Cerebellar cortex (tissue), 1 donor: ENCODE measurements at places on chromosomes 4 and X.

- DNase-seq = no peak
These were observed 689.6 kb downstream of the CCSER1 start for GRCh38 chr4:90816754-90817153.

- no peak for DNase-seq
These were observed 279.9 kb downstream of the INPP4B start for GRCh38 chr4:142566243-142566642.

DNA sequence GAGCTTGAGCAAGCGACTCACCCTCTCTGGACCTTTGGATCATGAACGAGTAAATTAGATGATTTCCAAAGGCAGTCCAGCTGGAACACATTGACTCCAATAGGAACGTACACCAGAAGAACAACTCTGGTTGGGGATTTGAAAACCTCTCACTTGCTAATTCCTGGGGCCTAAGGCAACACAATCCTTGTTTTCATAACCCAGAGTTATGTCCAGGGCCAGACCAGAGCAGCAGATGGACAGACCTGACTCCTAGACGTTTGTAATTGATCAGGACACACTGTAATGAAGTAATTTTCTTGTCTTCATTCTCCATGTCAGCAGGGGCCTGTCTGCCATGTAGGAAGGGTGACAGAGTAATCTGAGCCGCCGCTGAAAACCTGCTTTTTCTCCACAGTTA, 283.9 kb downstream of the IDS start:
- no peak for DNase-seq

- no peak for DNase-seq
These were observed 139.9 kb upstream of the USP9X start for GRCh38 chrX:40945361-40945713.

- no peak for DNase-seq
These were observed 882 bp upstream of the CXCR3 start for GRCh38 chrX:71619193-71619592.

GRCh38 chr4:5422195-5422594, 286.2 kb downstream of the EVC2 start:
- no peak for DNase-seq

GRCh38 chrX:4129626-4130025, 416.2 kb upstream of the PRKX start:
- no peak for DNase-seq

DNA sequence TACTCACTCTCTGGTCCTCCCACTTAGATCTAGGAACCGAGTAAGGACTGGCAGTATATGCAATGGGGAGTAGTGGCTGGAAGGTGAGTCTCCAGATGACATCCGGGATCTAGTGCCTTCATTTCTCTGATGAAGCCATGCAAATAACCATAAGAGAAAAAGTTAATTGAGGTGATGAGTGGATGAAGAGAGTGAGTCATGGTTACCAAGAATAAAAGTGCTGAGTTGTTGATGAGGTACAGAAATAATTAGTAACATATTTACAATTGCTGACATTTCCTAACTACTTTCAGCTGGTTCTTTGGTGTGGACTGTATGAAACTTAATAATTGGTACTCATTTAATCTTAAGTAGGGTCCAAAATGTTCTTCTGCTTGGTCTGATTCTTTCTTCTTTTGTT, 146.7 kb upstream of the PITX2 start:
- no peak for DNase-seq

- peak; percentile 61 for DNase-seq
These were observed 2.2 kb upstream of the CTBP1 start for GRCh38 chr4:1250921-1251772.

DNA sequence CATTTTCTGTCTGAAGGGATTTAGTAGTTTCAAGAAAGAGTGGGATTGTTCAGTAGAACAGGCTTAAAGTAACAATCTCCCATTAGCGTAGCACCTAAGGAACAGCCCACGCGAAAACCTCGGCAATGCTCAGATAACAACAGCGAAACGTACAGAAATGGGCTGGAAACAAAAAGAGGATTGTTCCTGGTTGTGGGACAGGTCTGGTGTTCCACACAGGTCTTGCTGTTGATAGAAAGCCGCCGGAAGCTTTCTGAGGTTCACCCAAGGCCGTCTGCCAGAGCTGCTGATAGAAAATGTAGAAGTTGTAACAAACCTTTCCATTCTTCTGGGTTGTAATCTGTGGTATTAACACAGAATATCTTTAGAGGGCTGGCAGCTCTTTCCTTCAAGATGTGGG, 69.4 kb upstream of the CLCN4 start:
- no peak for DNase-seq

DNA sequence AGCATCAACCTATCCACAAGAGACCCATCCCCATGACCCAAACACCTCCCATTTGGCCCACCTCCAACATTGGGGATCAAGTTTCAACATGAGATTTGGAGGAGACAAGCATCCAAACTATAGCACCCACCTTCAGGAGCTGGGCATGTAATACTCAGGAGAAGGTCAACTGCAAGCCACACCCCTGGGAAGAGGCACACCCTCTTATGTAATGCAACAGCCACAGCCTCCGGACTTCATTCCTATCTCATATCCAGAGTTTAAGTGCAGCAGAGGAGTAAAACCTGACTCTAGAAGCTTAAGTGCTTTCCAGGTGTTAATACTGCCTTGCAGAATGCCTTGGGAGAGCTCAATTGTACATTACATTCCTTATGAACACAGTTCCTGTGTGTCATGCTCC, 197.4 kb downstream of the PTTG2 start:
- DNase-seq = no peak

DNA sequence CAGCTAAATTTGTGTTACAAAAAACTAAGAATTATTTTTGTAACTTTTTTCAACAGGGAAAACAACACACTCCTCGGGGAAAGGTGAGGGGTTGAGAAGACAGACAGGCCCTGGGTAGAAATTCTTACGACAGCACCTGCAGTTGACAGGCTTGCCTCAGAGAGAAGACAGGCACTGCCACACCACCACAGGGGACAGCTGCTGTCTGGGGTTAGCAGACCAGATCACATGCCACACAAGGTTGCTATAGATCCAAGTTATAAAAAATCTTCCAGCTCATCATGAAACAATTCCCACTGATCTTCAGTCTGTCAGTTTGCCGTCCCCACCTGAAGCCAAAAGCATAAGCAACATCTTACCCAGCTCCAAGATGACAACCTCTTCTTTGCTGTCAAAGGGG, 143.2 kb upstream of the ZCCHC13 start:
- DNase-seq = no peak

GRCh38 chrX:132821974-132822633, 136.3 kb downstream of the HS6ST2 start:
- no peak for DNase-seq

DNA sequence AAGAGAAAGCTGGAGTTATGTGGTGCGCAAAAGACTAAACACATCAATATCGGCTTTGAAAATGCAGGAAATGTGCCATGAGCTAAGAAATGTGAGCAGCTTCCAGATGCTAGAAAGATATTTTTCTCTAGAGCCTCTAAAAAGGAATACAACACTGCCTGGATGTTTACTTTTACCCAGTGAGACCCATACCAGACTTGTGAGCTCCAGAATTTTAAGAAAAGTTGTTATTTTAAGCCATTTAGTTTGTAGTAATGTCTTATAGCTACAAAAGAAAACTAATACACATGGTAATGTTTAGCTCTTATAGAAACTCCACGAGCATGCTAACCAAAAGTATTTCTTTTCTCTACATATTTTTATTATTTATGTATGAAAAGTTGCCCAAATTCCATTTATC, 1389.4 kb downstream of the C4orf33 start:
- DNase-seq = no peak

DNA sequence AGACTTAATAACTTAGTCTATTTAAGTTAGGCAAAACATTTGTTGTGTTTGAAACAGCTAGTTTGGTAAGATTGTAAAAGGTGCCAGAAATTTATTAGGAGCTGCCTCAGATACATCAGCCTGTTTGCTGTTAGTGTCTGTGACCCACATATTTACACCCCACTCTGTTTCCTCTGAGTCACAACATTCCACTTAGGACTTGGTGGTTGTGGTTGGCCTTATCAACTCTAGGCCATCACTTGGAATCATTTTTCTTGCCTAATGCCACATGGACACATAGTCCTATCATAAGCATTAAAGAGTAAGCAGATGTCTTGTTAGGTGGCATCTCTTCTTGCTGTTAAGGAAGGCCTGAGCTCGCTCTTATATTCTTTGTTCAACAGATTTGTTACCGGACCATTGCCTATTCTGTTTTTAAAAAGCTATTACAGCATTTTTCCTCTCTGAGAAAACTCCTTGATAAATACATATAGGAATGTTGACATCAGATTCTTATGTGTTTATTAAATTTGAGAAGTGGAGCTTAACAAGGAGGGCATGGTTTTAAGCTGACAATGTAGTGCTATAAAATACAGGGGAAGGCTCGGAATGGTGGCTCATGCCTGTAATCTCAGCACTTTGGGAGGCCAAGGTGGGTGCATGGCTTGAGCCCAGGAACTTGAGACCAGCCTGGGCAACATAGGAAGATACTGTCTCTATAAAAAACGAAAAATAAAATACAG, 51.2 kb upstream of the PGRMC2 start:
- no peak for DNase-seq

GRCh38 chr4:150176547-150176946, 98.3 kb downstream of the DCLK2 start:
- DNase-seq = no peak

- DNase-seq = no peak
These were observed 38.7 kb downstream of the DCHS2 start for GRCh38 chr4:154452798-154453346.

DNA sequence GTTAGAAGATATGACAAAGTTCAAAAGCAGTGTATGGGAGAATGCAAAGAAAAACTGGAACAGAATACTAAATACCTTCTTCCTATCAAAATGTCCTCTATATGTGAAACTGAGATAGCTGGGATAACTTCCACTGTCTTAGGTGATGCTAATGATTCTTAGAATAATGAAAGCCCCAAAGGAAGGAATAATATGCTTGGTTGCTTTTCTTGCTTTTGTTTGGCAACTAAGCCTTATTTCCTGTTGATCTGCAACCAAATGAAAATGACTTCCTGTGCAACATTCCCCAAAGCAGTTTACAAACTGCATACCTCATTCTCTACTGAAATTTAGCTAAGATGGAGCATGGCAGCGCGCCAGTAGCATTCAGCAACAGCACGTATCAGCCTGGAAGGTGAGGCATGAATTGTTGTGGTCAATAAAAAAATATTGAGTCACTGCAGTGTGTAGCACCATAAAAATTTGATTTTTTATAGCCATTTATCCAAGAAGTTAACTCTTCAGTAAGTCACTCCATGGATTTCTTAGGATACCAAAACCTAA, 18.7 kb downstream of the NDNF start:
- no peak for DNase-seq

DNA sequence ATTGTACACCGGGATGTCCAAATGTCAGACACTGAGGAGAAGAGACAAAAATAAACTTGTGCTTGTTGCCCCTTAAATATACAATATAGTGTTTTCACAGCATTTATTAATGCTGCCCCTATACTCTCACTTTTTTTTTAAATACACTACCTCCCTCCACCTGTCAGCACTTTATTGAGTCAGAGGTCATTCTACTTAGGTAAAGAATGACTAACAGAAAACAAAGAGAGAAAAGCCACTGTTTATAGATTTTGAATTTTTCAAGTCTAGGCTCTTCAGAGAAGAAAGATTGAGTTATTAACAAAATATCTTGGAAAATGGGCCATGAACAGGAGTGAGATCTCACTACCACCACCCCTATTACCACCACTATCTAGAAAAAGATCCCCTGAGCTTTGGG, 58.1 kb downstream of the NIPAL1 start:
- no peak for DNase-seq

DNA sequence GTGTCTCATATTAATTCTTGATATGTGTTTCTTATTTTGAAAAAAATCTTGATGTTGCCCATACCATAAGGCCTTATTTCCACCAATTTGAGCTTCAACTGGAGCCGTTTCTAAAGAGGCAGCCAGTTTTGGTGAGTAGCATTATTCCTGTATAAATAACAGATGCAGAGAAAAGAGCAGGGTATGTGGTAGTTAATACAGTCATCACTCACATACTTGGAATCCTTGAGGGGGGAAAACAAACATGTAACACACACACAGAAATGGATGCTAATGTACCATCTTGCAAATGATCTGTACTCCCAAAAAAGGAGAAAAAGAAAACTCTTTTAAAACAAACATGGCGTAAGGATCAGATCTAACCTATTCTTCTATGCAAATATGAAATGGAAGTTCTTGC, 389.7 kb downstream of the GPM6A start:
- no peak for DNase-seq

DNA sequence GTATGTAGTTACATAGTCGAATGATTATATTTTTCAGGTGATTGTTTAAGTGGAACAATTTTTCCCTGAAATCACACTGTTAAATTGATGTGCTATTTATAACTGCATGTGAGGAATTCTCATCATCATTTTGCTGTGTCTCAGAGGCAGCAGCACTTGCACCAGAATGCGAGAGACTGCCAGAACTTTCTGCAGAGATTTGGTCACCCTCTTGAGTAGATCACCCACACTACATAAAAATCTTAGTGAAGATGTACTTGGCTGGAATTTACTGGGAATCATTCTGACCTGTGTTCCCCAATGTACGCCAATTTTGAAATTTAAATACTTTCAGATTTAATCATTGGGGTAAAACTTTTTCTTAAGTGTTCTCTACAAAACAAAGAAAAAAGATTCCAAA, 5.4 kb downstream of the UGT2B4 start:
- DNase-seq = no peak

- no peak for DNase-seq
These were observed 229.2 kb upstream of the AFF2 start for GRCh38 chrX:148271263-148271662.

DNA sequence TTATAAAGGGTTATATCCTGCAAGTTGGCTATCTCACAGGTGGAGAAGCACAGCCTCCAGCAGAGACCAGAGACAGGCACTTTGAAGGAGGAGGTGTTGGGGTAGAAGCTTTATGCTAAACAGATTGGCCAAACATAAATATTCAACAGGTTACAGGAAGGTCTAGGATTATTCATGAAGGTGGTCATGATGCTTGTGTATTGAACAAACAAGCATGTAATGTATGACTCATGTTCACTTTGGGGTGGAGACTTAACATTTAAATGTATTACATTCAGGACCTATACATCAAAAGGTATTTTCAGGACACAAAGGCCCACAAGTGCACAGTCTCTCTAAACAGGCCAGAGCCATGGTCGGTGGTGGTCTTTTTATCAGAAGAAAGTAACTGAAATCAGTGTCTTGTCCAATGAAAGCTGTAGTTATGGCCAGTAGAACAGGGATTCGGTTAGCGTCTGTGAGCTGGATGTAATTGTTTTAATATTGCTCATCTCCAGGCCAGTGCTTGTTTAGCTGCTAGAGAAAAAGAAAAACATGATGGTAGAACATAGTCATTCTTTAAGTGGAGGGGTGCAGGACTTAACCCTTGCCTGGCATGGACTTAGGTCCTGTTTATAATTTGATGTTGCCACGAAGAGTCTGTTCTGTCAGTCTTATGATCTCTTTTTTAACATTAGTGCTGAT, 555.2 kb upstream of the PCDH10 start:
- no peak for DNase-seq
